Osteoblast (primary cell): ENCODE measurements at places on chromosomes 12 and 14.

GRCh38 chr12:119594399-119594730, 791 bp downstream of the TMEM233 start:
- peak; percentile 66 for DNase-seq

DNA sequence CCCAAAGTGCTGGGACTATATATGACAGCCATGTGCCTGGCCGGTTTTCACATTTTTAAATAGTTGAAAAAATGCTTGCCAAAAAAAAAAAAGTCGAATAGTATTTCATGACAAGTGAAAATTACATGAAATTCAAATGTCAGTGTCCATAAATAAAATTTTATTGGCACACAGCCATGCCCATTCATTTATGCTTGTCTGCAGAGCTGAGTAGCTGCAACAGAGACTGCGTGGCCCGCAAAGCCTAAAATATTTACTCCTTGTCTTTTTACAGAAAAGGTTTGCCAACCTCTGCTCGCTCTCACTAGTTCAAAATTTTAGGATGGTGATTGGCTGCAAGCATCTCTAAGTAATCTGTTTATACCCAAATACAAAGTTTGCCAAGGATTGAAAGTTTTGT, 49.2 kb downstream of the TESC start:
- DNase-seq = no peak

GRCh38 chr12:107247650-107248049, 154.3 kb upstream of the CRY1 start:
- DNase-seq = no peak

DNA sequence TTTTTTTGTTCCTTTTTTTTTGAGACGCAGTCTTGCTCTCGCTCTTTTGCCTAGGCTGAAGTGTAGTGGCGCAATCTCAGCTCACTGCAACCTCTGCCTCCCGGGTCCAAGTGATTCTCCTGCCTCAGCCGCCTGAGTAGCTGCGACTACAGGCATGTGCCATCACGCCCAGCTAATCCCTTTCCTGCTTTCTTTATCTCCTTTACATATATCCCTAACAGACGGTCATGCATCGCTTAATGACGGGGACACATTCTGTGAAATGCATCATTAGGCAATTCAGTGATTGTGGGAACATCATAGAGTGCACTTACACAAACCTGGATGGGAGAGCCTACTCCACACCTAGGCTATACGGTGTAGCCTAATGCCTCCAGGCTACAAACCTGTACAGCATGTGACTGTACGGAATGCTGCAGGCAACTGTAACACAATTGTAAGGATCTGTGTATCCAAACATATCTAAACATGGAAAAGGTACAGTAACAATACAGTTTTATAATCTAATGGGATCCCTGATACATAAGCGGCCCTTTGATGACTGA, 32.8 kb downstream of the NOS1 start:
- no peak for DNase-seq

- peak; percentile 38 for DNase-seq
These were observed 41.4 kb downstream of the COX16 start for GRCh38 chr14:70317969-70318634.

DNA sequence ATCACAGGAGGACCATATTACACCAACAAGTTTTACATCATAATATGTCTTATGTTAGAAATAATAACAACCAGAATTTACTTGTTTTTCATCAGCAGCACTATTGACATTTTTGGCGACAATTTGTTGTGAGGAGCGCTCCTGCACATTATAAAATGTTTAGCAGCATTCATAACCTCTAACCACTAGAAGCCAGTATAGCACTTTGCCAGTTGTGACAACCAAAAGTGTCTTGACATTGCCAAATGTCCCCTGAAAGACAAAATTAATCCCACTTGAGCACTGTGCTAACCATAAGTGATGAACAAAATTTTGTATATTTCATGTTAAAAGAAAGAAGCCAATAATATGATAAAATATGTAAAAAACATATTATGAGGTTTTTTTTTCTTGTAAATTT, 356.9 kb upstream of the LMO3 start:
- DNase-seq = no peak

DNA sequence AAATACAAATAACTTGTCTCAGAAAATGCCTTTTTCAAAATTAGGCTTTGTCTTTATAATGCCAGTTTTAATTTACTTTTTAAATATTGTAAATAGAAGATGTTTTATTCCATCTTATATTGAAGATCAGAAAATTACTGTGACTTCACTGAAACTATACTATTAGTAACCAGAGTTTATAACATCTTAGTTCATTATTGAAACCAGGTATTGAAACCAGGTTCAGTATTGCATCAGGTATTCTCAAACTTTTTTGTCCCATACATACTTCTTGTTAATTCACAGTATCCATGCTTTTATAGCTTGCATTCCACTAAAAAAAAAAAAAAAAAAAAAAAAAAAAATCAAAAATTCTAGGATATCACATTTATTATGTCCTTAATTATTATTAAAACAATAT, 227.5 kb downstream of the GXYLT1 start:
- no peak for DNase-seq

GRCh38 chr14:78933948-78934524, 763.9 kb downstream of the NRXN3 start:
- DNase-seq = no peak

DNA sequence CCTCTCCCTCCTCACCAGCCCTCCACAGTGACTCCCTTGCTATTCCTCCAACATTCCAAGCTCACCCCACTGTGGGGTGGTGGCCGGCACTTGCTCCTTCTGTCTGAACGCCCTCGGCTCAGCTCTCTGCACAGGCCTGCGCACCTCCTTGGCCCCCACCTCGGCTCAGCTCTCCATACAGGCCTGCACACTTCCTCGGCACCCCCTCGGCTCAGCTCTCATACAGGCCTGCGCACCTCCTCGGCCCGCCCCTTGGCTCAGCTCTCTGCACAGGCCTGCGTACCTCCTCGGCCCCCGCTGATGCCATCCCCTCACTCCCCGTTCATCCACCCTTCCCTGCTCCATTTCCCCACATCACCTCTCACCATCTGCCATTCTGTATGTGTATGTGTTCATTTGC, 332.7 kb upstream of the FKBP4 start:
- no peak for DNase-seq

GRCh38 chr14:67762051-67762450, 54.3 kb downstream of the ZFYVE26 start:
- no peak for DNase-seq
